ENCODE measurements at places on chromosomes 13 and 19.

- no peak for DNase-seq
Observed at GRCh38 chr13:102900193-102900608, 54.4 kb downstream of the ERCC5 start.

DNA sequence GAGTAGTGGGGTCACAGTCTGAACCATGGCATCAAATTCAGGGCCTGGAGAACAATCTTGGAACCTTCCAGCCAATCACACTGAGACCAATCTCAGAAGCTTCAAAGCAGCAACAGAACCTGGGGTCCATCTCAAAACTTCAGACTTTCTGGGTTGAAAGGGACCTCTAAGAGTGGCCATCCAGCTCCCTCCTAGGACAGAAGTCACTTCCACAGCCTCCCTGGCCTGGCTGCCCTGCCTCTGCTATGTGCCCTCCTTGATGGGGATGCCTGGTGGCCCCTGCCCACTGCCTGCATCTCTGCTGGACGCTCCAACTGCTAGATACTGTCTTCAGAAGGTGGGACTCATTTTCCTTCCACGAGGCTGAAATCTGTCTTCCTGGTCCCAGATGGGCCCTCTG lies 1.8 kb downstream of the TLE2 start:
- DNase-seq, result no peak

- no peak for DNase-seq
Observed at GRCh38 chr19:29143183-29143582, 69.8 kb downstream of the UQCRFS1 start.

- no peak for DNase-seq
Observed at GRCh38 chr13:30830638-30830965, 75.5 kb upstream of the MEDAG start.

DNA sequence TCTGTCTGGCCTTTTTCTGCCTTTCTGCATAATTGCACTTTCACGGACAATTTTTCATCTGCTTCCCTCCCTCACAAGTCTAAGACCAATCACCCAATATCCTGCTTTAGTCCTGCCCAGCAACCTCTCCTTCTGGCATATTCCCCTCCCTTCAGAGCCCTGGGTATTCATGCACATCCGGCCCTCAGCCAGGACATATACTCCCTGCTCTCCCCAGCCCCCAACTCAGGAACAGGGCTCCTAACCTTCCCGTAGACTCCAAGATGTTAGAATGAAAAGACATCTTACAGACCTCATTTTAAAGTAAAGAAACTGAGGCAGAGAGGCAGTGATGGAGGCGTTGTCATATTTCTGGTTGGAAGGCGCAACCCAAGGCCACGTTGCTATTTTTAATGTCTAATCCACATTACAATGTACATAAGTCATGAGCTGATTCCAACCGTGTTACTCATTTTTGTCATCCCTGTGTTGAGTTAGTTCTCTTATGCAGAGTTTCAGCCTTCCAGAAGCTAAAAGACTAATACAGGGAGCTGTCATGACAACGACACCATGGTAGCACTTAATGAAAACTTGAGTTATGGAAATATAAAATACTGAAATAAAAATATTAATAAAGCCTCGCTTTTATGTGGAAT lies 209.2 kb downstream of the TSHZ3 start:
- DNase-seq, result no peak

DNA sequence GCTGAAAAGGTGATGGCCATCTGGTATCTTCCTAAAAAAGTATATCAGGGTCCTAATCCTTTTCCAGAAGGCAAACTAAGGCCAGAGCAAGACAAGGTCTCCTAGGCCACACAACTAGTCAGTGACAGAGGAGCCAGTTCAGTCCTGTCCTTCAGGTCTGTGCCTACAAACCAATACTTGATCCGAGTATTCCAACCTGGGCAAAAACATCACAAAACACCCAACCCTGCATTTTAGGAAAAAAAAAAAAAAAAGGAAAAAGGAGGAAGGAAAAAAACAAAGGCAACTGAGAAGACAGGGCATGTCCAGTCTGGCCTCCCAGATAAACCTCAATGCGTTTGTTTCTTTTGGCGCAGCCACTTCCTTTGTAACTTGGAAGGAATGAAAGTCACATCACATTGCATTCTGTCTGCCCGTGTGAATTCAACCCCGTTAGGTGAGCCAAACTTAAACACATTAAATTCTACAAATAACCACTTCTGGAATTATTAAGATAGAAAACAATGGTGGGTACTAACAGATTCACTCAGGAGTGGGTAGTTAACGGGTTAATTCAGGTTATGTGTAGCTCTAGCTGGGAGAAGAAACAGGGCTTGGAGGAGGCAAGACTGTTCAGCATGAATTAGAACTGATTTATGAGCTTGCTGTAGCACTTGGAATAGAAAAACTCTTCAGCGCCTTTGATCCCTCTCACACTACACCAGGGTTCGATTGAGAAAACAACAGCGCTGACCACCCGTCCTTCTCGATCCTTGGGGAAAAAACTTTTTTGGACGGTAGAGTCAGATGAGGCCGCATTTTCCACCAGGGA lies 43.0 kb upstream of the HNRNPA1L2 start:
- DNase-seq, result no peak

DNA sequence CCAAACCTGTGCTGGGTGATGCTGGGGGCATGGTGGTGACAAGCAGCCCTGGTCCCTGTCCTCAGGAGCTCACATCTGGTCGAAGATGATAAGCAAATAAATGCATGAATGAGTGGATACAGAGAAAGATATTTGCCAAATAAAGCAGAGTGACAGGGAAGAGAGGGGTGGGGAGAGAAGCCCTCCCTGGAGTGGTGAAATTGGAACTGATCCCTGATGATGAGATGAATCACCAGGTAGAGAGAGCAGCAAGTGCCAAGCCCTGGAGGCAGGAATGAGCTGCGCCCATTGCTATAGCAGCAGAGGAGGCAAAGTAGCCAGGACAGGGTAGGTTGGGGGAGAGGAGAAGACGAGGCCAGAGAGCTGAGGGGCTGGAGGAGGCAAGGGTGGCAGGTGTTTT lies 13.7 kb downstream of the FXYD5 start:
- DNase-seq, result no peak

GRCh38 chr13:44108331-44108858 lies 228.7 kb downstream of the LACC1 start:
- no peak for DNase-seq
